ENCODE measurements at places on chromosomes 1 and 21.

DNA sequence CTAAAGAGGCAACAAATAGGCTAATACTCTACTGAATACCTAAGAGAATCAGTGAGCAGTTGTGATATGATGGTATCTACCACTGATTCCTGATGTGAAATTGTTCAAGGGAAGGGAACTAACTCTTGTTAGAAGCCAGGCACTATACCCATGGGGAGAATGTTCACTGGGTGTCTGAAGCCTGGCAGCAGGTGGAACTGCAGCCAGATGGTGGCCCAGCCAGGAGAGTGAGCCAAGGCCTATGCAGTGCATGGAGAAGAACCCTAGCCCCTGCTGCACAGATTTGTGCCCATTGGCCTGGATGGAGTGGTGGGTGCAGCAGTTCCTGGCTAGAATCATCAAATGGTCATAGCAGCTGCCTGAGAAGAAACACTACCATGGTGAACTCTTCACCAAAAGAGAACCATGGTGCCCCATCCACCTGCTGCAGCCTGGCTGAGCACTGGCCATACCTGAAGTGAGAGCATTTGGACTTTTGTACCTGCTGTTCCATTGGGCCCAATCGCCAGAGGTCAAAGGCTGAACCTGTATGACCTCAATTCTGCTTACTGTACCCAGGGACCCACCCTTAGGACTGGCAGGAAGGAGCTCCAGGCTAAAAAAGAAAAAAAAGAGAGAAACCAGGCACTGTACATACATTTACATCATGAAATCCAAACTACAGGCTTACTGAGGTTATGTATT is 118.8 kb upstream of the IVNS1ABP start:
- no peak for DNase-seq

- no peak for DNase-seq
Observed at GRCh38 chr1:6181347-6181770, 1.2 kb upstream of the CHD5 start.

- no peak for DNase-seq
Observed at GRCh38 chr1:32549616-32550015, 10.4 kb downstream of the ZBTB8A start.

DNA sequence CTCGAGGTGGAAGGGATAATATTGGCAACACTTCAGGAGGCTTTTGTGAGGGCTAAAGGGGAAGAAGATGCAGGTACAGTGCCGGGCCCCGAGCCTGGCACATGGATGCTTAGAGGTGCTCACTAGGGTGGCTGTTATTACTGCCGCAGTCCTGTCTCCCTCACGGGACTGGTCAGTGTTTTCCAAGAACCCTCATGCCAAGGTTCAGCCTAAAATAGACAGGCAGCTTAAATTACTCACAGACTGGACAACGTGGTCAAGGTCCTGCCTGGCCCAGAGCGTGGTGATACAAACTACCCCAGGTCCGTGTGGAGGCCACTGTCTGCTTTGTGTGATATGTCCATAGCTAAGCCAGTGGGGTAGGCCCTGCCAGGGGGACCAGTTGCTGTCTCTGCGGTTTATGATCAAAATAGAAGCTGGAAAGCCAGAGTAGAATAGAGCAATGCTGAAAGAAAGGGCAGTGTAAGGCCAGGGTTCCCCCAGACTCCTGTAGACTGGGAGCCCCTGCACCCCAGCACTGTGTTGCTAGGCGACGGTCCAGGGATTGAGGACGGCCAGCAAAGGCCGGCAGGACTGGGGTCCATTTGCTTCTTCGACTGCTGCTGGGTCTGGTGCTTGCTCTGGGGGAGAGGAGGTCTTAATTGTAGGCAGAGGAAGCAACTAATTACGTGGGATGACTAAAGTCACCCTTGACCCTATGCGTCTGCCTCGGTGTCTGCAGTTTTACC is 36.1 kb downstream of the ELAPOR1 start:
- no peak for DNase-seq

GRCh38 chr1:201882665-201883132 is 6.0 kb upstream of the SHISA4 start:
- peak; percentile 30 for DNase-seq

Measured in ureter (tissue), 1 donor.